ENCODE measurements at places on chromosomes 3 and 15. TPM values are rescaled to one million over a fixed set of nuclear protein-coding genes. Genes with fewer than 3 reads are reported as not detected.

SPINK8 gene
- total RNA-seq: 12.0 TPM

NEK10 gene
- 9.4 TPM for total RNA-seq

MESP1 gene
- 0.29 TPM for total RNA-seq

DNA sequence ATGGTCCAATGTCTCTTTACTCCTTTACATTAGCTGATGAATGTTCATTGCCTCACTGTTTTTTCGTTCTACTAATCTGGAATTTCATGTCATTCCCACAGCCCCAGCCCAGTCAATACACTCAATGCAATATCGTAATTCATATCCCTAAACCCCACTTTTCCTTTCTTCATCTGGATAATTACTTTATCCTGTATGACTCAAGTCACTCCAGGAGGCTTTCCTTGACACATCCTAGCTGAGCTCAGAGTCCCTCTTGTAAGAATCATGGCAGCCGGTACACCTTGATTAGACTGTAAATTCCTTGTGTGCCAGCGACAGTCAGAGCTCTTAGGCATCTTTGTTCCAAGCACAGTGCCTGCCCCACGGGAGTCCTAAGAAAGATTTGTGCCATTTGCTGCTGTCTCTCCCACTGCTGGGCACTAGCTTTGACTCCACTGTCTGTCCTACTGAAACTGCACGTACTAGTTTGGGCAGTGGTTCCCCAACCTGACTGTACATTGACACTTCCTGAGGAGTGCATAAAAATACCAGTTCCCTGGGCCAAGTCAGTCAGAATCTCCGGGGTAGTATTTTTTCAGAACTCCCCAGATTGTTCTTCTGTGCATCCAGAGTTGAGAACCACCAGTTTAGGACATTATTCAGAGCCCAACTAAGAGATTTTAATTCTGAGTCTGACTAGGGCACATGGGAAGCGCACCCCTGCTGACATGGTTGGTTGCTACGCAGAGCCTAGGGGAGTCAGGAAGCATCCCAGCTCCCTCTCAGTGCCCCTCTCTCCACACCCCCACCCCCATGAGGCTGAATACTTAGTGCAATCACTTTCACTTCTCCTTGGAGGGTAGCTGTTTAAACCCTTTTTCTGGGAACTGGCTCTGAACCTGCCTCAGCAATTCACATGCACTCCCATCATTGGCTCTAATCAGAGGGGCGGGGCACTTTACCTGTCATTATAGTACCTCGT is 19.5 kb upstream of the C3orf70 start:
- DNase-seq: no peak

GRCh38 chr15:67433495-67434099 is 87.3 kb upstream of the C15orf61 start:
- peak; percentile 54 for DNase-seq

SLC24A5 gene
- not detected for total RNA-seq

- DNase-seq: no peak
These were observed 59.7 kb upstream of the LRRN1 start for GRCh38 chr3:3739330-3740060.

MINAR1 gene
- 0.70 TPM for total RNA-seq

DNA sequence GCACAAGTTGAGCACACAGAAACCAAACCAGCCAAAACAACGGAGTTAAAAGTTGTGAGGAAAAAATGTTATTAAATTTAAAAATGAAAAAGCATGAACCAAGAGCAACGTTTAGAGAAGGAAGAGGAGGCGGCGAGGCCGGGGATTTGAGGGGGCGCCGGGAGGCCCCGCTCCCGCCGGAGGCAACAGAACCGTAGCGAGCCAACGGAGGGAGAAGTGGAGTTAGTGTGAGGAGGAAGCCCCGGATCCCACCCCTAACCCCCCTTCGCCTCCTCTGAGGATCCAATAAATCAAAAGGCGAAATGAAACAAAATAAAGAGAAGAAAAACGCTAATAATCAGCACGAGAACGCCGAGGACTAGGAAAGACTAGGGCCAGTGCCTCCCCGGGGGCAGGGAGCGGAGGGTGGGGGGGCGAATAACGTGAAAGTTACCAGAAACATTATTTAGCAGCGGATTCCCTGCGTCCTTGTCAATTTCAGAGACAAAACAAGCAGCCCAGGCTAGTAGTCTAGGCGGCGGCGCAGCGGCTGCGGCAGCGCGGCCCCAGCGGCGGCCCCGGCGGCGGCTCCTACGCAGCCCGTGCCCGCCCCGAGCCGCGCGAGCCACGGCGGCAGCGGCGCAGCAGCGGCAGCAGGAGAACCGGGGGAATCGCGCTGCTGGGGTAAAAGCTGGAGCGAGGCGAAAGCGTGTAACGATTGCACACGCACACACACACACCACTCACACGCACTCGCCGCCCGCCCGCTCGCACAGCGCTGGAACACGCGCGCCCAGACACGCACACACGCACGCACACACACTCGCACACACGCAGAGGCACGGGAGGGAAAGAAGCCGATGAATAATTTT is 1.7 kb downstream of the MEIS2 start:
- DNase-seq: no peak

- no peak for DNase-seq
These were observed 3.0 kb downstream of the LPCAT4 start for GRCh38 chr15:34364041-34364440.

GRCh38 chr3:38655708-38656300 is 6.3 kb upstream of the SCN5A start:
- DNase-seq: no peak

TMEM207 gene
- total RNA-seq: not detected

- no peak for DNase-seq
These were observed 64.8 kb downstream of the TRIM71 start for GRCh38 chr3:32882603-32883025.

GRCh38 chr3:4314688-4315087 is 11.5 kb downstream of the SETMAR start:
- DNase-seq: no peak

DNA sequence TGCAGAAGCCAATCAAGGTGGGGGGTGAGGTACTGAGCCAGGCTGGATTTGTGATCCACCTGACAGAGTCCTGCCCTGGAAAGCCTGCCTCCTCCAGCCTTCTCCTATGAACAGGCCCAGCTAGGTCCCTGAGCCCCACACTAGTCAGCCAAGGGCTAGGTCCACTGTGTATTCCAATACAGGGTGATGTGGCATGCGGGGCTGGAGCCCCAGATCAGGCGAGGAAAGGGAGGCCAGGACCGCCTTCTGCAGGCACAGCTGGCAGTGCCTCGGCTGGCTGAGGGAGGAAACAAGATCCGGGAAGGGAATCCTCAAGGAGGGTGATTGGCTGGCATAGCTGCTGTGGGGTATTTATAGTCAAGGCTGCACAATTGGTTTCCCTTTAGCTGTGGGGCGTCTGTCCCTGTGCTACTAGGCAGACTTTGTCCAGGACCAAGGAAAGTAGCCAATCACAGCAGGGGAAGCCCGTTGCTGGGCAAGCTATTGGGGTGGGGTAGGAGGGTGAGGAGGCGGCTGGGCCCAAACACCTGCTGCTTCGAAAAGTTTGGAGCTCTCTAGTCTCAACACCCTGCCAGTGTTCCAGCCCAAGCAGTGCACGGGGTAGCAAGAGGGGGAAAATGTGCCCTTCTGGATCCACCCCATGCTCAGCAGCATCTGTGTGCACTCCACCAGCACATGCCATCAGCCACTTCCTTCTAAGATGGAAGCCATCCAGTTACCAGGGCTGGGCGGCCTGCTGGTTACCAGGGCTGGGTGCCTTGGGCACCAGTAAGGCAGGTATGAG is 5.9 kb downstream of the KY start:
- DNase-seq: no peak

GOLGA8J gene
- total RNA-seq: not detected

DNA sequence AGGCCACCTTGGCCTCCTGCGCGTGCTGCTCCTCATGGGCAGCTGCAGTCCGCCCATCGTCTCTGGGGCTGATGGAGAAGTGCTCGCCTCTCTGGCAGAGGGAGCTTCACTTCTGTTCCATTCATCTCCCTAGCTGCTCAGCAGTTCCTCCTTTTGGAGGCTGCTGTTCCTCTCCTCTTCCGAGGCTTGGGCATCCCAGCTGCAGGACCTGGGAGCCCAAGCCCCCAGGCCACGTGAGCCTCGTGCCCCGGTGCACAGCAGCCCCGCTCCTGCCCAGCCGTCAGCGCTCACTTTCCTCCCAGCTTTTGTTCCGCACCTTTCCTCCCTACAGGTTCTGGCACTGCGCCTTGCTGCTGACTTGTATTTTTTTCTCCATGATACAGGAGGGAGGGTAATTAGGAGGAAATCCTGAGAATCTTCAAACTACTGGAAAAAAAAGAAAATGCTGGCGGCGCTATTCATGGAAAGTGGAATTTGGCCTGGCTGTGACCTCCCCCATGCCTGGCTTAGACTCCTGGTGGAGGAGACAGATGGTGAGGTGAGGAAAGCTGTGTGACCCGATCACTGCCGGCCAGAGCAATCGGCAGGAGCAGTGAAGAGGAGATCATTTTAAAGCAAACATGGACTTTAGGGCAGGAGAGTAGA is 210.1 kb downstream of the CHST2 start:
- no peak for DNase-seq

DNA sequence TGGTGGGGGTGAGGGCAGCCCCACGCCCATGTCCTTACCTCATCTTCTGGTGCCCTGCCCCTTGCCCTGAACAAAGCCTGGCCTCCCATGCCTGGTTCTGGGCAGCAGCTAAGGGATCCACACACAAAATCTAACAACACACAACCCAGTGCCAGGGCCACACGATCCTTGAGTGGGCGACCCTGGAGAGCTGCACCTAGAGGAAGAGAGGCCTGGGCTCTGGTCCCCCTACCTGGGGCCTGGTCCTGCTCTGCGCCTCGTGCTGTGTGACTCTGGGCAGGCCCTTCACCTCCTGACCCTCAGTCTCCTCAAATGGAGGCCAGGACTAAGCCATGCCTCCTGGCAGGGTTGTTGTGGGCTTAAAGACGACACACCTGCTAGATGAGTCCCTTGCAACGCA is 20.0 kb upstream of the C3orf22 start:
- DNase-seq: no peak

NRROS gene
- total RNA-seq: 4.2 TPM

- DNase-seq: peak; percentile 20
These were observed 139.8 kb downstream of the IGF1R start for GRCh38 chr15:98787936-98788757.

GRCh38 chr3:42042747-42043098 is 48.4 kb upstream of the TRAK1 start:
- no peak for DNase-seq

DNA sequence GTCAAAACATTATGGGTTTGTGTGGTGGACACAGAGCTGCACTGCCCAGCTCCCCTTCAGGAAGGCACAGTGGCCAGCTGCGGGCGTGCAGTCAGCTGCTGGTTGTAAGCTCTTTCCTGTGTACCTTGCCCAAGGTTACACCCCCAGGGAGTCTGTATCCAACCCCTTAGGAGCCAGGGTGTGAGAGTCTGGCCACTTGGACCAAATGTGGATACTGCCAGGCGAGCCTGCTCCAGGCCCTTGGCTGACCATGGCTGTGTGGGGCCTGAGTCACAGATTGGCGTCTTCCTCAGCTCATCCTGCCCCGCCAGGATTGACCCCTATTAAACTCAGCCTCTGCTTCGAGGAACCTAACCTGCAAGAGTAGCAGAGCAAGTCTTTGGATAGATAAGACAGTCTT is 56.9 kb downstream of the ABHD5 start:
- DNase-seq: no peak

- DNase-seq: no peak
These were observed 124.8 kb downstream of the SV2B start for GRCh38 chr15:91224755-91225380.

GABRR3 gene
- 0.10 TPM for total RNA-seq

DNA sequence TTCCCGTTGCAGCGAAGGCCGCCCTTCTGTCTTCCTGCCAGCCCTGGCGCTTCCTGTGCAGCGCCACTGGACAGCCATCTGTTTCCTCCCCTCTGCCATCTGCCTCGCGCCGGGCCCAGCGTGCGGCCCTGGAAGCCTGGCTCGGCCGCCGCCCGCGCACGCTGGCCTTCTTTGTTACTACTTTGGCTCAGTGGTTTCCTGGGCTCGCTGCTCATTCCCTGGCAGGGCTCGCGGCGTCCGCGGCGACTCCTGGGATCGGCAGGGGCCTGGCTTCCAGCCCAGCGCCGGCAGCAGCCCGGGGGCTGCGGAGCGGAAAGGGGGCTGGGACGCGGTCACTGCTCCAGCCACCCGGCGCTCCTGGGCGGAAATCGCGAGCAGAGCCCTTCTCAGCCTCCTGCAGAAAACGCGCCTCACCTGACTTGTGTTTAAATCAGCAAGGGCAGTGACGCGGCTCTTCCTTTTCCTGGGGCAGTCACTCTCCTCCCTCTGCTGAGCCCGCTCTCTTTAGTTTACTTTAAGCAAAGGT is 10.0 kb downstream of the CMTM7 start:
- peak; percentile 74 for DNase-seq

GRCh38 chr3:25505581-25505980 is 77.5 kb downstream of the RARB start:
- no peak for DNase-seq

GRCh38 chr3:56706629-56707028 is 23.6 kb upstream of the TASOR start:
- DNase-seq: no peak

DNA sequence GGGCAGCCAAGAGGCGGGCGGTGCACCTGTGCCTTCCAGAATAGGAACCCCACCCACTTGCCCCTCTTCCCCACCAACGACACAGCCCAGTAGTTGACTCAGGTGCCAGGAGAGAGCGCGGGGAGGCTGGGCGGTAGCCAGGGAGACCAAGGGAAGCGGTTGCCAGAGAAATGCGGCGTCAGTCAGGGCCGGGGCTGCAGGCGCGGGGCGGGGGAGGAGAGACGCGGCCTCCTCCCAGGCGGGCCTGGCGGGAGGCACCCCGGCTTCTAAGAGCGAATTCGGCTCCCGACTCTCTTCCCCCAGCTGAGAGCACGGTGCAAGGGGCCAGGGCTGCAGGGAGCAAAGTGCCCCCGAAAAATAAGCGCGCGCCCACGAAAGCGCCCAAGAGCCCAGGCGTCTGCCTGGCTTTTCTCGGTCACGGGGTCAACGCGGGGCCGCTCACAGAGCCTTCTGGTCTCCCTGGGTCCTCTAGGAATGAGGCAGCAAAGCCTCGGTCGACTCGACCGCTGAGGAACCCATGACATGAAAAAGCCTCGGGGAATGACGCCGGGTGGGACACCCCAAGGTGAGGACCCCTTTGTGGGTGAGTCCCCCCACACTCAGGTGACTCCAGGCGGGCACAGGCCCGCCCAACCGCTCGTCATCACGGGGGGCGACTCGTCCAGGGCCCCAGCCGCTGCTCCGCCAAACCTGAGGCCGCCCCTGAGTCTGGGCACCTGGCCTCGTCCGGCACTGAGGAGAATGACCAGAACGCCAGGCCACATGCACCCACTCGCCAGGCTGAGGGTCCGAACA is 716 bp downstream of the CPEB1 start:
- DNase-seq: no peak

CD200R1 gene
- total RNA-seq: 1.8 TPM

DNA sequence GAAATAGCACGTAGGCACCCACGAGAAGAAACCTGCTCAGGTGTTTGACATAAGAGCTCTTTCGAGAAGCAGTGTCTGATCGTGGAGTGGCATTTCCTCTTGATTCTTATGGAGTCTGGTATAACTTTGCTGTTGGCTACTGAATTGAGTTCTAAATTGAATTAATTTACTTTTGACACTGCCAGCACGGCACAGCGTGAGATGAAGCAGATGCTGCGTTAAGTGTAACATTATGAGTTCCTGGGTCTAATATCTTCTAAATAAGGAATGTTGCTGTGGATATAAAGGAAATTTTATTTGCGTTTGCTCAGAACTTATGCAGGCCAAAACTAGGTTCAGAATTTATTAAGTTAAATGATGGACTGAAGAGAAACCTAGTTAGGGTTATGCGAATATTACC is 919.9 kb downstream of the TUSC7 start:
- DNase-seq: no peak

RNF123 gene
- 52.8 TPM for total RNA-seq

PAK6 gene
- 29.5 TPM for total RNA-seq

PROK2 gene
- total RNA-seq: not detected

- DNase-seq: no peak
These were observed 664 bp upstream of the LARP6 start for GRCh38 chr15:70854666-70854976.

TMEM45A gene
- 9.2 TPM for total RNA-seq

Measured in ureter (tissue), 1 donor.